ENCODE measurements at places on chromosomes 12 and 14.

GRCh38 chr14:65073605-65074201, 28.6 kb downstream of the MAX start:
- no peak for DNase-seq

GRCh38 chr12:96822641-96823040, 84.4 kb upstream of the NEDD1 start:
- DNase-seq: no peak

- no peak for DNase-seq
Observed at GRCh38 chr12:132227782-132228475, 83.7 kb downstream of the NOC4L start.

- no peak for DNase-seq
Observed at GRCh38 chr14:54446161-54446693, 5.1 kb upstream of the CNIH1 start.

DNA sequence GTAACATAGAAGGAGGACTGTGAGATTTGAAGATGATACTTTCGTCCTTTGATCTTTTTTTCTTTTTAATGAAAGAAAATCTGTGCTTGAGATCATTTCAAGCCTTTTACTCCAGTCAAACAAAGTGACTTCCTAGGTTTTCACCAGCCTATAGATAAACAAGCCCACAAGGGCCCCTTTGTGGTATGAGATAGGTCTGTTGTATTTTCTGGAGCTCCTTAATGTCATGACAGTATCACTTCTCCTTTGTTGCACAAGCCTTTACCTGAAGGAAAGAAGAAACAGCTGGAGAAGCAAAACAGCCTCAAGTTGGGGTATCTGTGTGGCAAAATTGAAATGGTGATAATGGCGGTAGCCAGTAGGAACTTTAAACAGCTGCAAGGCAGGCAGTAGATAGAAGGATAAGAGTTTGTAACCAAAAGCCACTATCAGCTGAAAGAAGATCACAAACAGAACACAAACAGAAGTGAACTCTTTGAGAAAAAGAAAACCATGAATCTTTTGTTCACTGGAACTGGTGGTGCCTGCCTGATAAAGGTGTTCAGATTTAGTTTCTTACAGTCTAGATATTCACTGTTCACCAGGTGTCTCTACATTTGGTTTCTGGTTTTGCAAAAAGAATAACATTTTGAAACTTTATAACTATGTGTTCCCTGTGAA, 96.8 kb downstream of the LGR5 start:
- no peak for DNase-seq

- DNase-seq: no peak
Observed at GRCh38 chr14:100468557-100468956, 118.7 kb downstream of the BEGAIN start.

- DNase-seq: no peak
Observed at GRCh38 chr12:45785315-45785714, 55.8 kb downstream of the ARID2 start.

DNA sequence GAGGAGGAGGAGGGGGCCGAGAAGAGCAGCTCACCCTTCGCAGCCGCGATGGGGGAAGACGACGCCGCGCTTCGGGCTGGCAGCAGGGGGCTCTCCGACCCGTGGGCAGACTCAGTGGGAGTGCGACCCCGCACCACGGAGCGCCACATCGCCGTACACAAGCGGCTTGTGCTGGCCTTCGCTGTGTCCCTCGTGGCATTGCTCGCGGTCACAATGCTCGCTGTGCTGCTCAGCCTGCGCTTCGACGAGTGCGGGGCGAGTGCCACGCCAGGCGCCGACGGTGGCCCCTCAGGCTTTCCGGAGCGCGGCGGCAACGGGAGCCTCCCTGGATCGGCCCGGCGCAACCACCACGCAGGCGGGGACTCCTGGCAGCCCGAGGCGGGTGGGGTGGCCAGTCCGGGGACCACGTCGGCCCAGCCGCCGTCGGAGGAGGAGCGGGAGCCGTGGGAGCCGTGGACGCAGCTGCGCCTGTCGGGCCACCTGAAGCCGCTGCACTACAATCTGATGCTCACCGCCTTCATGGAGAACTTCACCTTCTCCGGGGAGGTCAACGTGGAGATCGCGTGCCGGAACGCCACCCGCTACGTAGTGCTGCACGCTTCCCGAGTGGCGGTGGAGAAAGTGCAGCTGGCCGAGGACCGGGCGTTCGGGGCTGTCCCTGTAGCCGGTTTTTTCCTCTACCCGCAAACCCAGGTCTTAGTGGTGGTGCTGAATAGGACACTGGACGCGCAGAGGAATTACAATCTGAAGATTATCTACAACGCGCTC, 745 bp downstream of the TRHDE start:
- no peak for DNase-seq

- no peak for DNase-seq
Observed at GRCh38 chr14:70810621-70811020, 1.3 kb upstream of the MAP3K9 start.

DNA sequence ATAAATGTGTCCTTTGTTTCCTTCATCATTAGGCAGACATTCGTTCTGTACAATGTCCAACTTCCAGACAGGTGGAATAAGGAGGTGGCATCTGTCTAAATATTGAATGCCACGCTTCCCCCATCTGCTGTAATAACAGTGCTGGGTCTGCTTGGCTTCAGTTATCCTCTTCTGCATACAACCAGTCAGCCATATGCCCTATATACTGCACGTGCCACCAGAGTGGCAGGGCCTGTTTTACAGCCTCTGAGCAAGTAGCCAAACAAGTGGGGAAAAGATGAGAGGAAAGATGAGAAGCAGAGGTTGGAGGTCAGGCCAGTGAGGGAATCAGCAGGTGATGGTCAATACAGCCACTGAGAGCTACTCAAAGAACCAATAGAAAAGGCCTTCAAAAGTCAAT, 55.4 kb downstream of the OTX2 start:
- no peak for DNase-seq

- no peak for DNase-seq
Observed at GRCh38 chr12:41514021-41514777, 326.1 kb downstream of the PDZRN4 start.

- DNase-seq: peak; percentile 16
Observed at GRCh38 chr12:112347581-112347982, 34.6 kb downstream of the HECTD4 start.

- DNase-seq: no peak
Observed at GRCh38 chr14:21317398-21317797, 37.5 kb downstream of the RPGRIP1 start.
